ENCODE measurements at places on chromosomes 12 and 14.

DNA sequence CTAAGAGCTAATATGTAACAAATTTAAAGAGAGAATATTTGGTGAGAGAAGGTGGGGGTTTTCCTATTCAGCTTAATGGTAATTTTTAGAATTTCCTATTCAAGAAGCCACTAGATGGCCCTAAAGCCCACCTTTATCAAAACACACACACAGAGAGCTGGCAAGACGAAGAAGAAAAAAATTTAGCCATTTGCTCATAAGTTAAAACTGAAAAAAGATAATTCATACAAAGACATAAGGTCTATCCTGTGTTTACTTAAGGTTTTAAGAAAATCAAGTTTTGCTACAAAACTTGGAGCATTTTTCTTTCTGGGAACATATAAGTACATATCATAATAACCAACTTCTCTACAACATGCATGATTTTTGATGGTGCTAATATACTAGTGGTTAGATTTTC lies 46.8 kb upstream of the PCED1B start:
- no peak for DNase-seq

DNA sequence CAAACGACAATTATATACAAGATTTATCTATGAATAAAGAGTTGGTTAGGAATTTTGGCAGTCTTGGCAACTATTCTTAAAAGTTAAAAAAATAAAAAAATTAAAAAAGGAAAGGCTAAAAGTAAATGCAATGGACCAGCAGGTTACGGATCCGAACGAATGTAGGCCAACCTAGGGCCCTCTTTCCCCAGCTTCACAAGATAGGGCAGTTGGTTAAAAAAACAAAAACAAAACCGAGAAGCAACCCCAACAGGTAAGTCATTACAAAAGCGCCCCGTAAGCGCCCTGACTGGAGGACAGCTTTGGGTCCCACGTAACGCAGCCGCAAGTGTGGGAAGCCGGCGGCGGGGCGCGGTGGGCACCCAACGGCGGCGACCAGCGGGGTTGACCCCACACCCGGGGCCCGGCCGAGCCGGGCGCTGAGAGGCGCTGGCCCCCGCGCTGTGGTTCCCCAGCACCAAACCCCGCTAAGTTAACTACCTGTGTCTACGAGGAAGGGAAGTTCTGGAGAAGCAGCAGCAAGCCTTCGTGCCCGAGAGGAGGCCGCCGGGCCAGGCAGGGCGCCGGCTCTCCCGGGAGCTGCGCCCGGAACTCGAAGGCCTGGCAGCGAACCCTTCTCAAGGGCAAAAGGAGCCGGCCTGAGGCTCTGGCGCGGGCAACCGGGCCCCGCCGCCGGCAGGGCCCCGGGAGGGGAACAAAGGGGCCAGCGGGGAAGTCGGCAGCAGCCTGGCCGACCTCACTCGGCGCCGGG lies 882 bp downstream of the HECTD1 start:
- DNase-seq = peak; percentile 46

DNA sequence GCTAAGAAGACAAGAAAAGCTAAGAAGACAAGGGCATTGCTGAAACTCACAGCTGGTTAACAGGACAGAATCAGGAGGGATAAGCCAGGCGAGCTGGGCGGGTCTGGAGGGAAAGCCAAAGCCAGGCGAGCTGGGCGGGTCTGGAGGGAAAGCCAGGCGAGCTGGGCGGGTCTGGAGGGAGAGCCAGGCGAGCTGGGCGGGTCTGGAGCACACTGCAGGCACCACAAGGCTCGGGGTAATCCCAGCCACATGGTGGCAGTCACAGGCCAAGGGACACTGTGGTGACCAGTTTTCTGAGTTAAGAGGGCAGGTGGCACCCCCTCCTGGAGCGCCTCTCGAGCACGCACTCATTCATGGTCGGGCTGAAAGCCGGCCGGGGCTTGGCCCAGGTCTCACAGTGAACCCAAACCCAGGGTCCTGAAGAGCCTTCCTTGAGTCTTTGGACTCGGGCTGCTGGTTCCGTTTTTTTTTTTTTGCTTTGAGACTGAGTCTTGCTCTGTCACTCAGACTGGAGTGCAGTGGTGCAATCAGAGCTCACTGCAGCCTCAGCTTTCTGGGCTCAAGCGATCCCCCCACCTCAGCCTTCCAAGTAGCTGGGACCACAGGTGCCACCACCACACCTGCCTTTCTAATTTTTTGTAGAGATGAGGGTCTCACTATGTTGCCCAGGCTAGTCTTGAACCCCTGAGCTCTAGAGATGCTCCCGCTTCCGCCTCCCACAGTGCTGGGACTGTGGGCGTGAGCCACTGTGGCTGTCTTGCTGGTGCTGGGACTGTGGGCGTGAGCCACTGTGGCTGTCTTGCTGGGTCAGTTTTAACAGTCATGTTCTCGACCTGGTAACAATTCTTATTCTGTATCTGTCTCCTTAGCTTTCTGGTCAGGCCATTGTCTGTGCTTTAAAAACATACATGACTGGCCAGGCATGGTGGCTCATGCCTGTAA lies 40.2 kb downstream of the HSP90AA1 start:
- peak; percentile 93 for DNase-seq

DNA sequence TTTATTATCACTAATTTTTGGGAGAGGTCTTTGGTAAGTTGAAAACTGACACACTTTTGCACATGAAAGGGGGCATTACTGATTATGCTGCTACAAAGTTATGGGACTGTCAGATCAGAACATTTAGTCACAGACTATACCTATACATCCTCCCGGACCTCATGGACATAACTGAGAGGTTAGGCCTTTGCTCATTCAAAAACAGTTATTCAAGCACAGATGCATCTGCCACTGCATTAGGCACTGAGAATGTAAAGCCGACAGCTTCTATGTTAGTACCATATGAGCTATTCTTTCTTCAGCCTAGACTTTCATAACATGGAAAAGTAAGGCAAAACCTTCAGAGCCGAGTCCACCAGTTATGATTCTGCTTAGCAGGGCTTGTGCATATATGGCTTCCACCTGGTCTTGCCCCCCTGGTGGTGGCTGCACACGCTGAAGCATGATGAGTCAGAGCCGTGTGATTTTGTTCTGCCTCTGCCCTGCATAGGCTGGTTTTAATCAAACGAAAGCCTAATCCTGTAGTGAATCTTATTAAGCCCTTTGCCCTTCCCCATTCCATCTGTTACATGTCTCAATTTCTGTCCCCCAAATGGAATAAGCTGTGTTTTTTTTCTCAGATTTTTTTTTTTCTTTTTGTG lies 21.8 kb upstream of the RNU6-8 start:
- no peak for DNase-seq

- no peak for DNase-seq
Measured at GRCh38 chr12:56084958-56085543, 5.1 kb downstream of the ERBB3 start.

DNA sequence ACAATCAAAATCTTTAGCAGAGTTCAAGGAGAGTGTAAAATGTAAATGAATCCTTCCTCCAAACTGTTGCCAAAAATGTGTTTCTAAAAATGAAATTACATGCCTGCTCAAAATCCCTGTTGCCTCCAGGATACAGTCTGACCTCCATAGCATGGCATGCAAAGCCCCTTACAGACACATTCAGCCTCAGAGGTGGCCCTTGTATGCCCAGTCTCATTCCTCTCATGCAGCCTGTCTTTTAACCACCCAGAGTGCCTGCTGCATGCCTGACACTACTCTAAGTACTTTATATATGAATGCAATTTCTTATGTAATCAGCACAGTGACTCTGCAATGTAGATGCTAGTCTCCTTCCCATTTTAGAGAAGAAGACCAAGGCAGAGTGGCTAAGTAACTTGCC lies 24.4 kb upstream of the PTPRQ start:
- DNase-seq = no peak

- DNase-seq = no peak
Measured at GRCh38 chr12:15808652-15809051, 19.5 kb upstream of the EPS8 start.
